ENCODE measurements at places on chromosomes 6 and 20.

- no peak for DNase-seq
Observed at GRCh38 chr6:161963634-161964234, 689.9 kb upstream of the AGPAT4 start.

- DNase-seq = no peak
Observed at GRCh38 chr6:106181664-106182418, 95.7 kb downstream of the PRDM1 start.

DNA sequence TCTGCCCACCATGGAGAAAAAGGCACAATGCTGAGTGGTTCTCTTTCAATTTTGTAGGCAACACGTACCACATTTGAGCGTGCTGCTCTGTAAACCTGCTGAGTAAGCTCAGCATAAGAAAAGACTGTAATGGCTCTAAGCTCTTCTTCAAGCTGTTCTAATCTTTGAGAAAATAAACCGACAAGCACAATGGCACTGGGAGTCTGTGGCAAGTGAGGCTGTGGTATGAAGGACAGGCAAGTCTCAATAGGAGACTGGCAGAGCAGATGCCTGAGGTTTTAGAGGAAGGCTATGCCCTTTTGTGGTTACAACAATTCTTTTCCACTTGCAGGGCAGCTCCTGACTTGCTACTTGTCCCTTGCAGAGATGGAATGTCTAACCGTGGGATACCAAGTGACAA, 136.7 kb upstream of the EXOC2 start:
- DNase-seq = no peak

GRCh38 chr6:11323666-11324452, 91.4 kb upstream of the NEDD9 start:
- no peak for DNase-seq

DNA sequence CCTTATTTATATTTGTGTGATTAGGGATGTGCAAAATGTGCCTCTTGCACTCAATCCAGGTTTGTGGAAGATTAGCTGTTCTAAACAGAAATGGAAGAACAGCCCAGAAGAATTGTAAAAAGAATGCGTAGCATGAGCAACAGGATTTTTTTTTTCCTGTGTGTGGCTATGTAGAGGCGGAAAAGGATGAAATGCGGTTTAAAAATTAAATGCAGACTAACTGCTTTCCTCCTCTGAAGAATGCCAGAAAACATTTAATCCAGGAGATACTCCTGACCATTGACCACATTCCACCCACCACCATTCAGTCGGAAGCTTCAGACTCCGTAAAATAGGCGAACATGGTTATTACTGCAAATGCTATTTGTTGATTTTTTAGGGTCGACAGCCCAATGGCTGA, 83.4 kb downstream of the BMP6 start:
- DNase-seq = no peak

GRCh38 chr20:39946931-39947330, 742.1 kb downstream of the MAFB start:
- no peak for DNase-seq

GRCh38 chr20:40657526-40657925, 31.5 kb downstream of the MAFB start:
- no peak for DNase-seq
